WTC11 (cell line): ENCODE measurements at places on chromosomes 6 and 20. TPM values are rescaled to one million over a fixed set of nuclear protein-coding genes. Genes with fewer than 3 reads are reported as not detected.

DNA sequence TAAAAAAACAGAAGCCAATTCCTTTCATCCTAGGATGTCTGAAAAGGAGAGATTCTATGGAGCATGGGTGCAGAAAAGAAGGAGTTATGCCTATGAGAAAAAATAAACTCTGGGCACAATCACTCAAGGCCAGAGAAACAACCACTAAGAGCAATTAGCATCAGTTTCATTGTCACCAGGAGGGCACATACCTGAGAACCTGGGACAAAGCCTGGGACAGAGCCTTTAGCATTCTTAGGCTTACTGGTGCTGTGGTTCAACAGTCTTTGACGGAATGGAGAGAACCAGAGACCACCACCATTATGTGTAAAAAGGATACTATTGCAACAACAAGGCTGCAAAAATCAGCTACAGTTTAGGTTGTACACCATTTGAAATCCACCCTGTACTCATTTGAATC lies 29.4 kb upstream of the BCKDHB start:
- DNase-seq: no peak
- no peaks in the 10 kb centered on the region for H3K36me3 ChIP-seq
- no peaks in the 10 kb centered on the region for H3K27me3 ChIP-seq
- peaks cover 7% of the 10 kb centered on the region; the same call in 1 of the 2 replicates for H3K4me1 ChIP-seq

GRCh38 chr6:5053038-5053437 lies 32.1 kb upstream of the PPP1R3G start:
- no peak for DNase-seq
- peaks cover 4% of the 10 kb centered on the region for H3K27me3 ChIP-seq
- H3K36me3 ChIP-seq: peaks cover 20% of the 10 kb centered on the region
- no peak overlapping the region for H3K4me3 ChIP-seq

- no peak for DNase-seq
- peaks cover 13% of the 10 kb centered on the region for H3K4me1 ChIP-seq
- no peak overlapping the region for H3K27ac ChIP-seq
Measured at GRCh38 chr6:68774843-68775242, 139.8 kb downstream of the ADGRB3 start.

DNA sequence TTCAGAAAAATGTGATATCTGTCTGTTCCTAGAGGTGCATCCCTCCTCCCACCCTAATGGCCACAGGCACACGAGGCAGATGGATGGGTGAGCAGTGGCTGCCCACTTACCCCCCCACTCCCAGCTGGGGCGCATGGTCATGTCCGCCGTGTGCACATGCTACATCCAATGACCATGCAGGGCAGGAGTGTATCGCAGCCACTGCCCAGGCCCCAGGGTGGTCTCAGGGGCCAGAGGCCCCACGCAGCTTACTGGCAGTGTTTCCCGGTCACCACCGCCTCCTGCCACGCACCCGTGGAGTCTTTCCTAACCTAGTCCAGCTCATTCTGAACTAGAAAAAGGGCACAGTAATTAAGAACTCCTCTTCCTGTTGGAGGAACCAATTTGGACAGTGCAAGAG lies 11.7 kb upstream of the HTR1B start:
- H3K27ac ChIP-seq: no peak overlapping the region
- H3K36me3 ChIP-seq: peaks cover 14% of the 10 kb centered on the region
- peaks cover 39% of the 10 kb centered on the region for H3K4me1 ChIP-seq
- DNase-seq: no peak
- no peak overlapping the region for H3K4me3 ChIP-seq
- H3K27me3 ChIP-seq: no peaks in the 10 kb centered on the region

DNA sequence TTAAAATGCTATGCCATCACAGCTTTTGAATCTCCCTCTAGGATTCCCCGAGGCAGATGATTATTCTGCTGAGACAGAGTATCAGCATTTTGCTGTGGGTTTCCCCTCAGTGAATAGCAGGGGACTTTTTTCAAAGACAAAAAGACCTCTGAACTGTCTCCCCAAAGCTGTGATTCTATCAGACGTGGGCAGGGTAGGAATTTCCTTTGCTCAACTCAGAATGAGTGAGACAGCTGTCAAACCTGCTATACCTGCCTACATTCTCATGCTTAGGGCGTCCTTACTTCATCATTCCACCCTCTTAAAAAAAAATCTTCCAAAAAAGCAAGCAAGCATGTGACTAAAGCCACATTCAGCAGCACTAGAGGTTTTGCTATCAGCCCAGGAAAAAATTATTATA lies 147.6 kb upstream of the FAM83B start:
- no peak overlapping the region for H3K27ac ChIP-seq
- no peaks in the 10 kb centered on the region for H3K36me3 ChIP-seq
- H3K27me3 ChIP-seq: peaks cover 11% of the 10 kb centered on the region
- DNase-seq: no peak
- peaks cover 6% of the 10 kb centered on the region for H3K4me1 ChIP-seq
- no peak overlapping the region for H3K4me3 ChIP-seq

GRCh38 chr6:82413868-82414267 lies 50.3 kb downstream of the TPBG start:
- no peaks in the 10 kb centered on the region for H3K27me3 ChIP-seq
- no peak overlapping the region for H3K4me3 ChIP-seq
- no peak overlapping the region for H3K27ac ChIP-seq
- no peaks in the 10 kb centered on the region for H3K36me3 ChIP-seq
- H3K4me1 ChIP-seq: peaks cover 15% of the 10 kb centered on the region

- no peaks in the 10 kb centered on the region; the same call in 1 of the 2 replicates for H3K27me3 ChIP-seq
- no peak for DNase-seq
- H3K4me3 ChIP-seq: no peak overlapping the region
- peaks cover 4% of the 10 kb centered on the region; the same call in 1 of the 2 replicates for H3K36me3 ChIP-seq
Measured at GRCh38 chr20:24770628-24771541, 178.2 kb upstream of the CST7 start.

GRCh38 chr6:105862936-105863607 lies 223.1 kb upstream of the PRDM1 start:
- no peaks in the 10 kb centered on the region for H3K27me3 ChIP-seq
- H3K36me3 ChIP-seq: peaks cover 4% of the 10 kb centered on the region; the same call in 1 of the 2 replicates
- no peak for DNase-seq

GRCh38 chr20:63377951-63378381 lies 16.8 kb upstream of the CHRNA4 start:
- no peaks in the 10 kb centered on the region for H3K36me3 ChIP-seq
- no peak overlapping the region for H3K4me3 ChIP-seq
- no peak overlapping the region for H3K27ac ChIP-seq
- DNase-seq: no peak
- H3K4me1 ChIP-seq: peaks cover 13% of the 10 kb centered on the region
- H3K27me3 ChIP-seq: no peaks in the 10 kb centered on the region; the same call in 1 of the 2 replicates

GRCh38 chr6:26571592-26572296 lies 25.0 kb upstream of the ABT1 start:
- H3K4me1 ChIP-seq: peaks cover 16% of the 10 kb centered on the region
- DNase-seq: peak; percentile 70
- H3K27ac ChIP-seq: peak overlapping the region; percentile 93
- H3K27me3 ChIP-seq: peaks cover 4% of the 10 kb centered on the region
- peak overlapping the region; percentile 96 for H3K4me3 ChIP-seq

GRCh38 chr6:138541823-138542481 lies 42.7 kb upstream of the NHSL1 start:
- H3K27ac ChIP-seq: peak overlapping the region; percentile 16; the same call in 1 of the 2 replicates
- H3K27me3 ChIP-seq: no peaks in the 10 kb centered on the region
- H3K4me1 ChIP-seq: peaks cover 77% of the 10 kb centered on the region
- no peak for DNase-seq

- H3K36me3 ChIP-seq: peaks cover 4% of the 10 kb centered on the region
- H3K27ac ChIP-seq: no peak overlapping the region
- H3K4me3 ChIP-seq: no peak overlapping the region
- no peaks in the 10 kb centered on the region for H3K4me1 ChIP-seq
- no peaks in the 10 kb centered on the region for H3K27me3 ChIP-seq
Measured at GRCh38 chr20:6956574-6956973, 189.1 kb downstream of the BMP2 start.

DNA sequence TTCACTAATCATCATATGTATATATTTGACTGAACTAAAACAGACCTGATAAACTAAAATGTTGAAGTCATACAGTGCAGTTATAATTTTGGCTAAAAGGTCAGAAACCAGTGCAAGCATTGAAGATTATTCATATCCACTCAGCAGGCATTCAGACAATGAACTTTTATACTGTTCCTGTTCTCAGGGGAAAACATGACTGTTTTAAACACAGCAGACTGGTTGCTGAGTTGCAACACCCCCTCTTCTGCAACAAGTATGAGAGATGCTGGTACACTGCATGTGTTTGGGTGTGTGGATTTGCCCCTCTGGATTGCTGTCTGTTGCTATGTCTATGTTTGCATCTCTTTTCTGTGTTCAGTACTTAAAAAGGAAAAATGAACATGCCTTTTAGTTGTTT lies 206.8 kb downstream of the EYA4 start:
- H3K4me3 ChIP-seq: no peak overlapping the region
- H3K27ac ChIP-seq: no peak overlapping the region
- no peaks in the 10 kb centered on the region for H3K27me3 ChIP-seq
- DNase-seq: no peak

DNA sequence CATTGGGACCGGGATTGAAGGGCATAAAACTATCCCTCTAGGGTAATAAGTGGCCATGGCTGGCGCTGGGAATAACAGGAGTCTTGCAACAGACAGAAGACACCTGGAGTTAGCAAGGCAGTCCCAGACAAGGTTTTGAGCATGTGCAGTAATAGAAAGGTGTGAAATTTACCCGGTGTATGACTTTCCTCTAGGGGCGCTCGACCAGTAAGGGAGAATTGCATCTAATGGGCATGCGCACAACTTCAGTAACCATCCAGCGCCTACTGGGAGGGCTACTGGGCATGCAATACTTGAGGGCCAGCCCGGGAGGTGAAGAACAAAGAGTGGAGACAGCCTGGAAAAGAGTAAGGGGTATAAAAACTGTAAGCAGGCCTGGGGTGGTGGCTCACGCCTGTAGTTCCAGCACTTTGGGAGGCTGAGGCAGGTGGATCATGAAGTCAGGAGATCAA lies 32.7 kb downstream of the SERPINB6 start:
- peaks cover 10% of the 10 kb centered on the region for H3K36me3 ChIP-seq
- no peak overlapping the region for H3K4me3 ChIP-seq
- H3K27ac ChIP-seq: no peak overlapping the region
- peaks cover 19% of the 10 kb centered on the region for H3K4me1 ChIP-seq
- no peak for DNase-seq

DNA sequence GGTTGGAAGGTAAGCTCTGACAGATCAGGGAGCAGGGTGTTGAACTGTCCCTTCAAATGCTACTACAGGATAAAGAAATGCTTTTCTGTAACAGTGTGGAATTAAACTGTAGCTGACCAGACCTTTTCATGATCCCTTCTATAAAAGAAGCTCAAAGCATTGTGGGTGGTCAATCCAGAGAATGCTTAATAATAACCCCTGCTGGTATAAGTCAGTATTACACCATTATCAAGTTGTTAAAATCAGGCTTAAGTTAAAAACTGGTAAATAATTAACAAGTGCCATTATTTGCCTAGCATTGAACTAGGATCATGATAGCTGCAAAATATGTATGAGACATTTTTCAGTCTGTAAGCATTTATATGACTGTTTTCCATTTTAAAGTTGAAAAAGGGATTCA lies 468.9 kb downstream of the PKHD1 start:
- H3K27me3 ChIP-seq: no peaks in the 10 kb centered on the region
- DNase-seq: no peak
- no peaks in the 10 kb centered on the region for H3K36me3 ChIP-seq

DNA sequence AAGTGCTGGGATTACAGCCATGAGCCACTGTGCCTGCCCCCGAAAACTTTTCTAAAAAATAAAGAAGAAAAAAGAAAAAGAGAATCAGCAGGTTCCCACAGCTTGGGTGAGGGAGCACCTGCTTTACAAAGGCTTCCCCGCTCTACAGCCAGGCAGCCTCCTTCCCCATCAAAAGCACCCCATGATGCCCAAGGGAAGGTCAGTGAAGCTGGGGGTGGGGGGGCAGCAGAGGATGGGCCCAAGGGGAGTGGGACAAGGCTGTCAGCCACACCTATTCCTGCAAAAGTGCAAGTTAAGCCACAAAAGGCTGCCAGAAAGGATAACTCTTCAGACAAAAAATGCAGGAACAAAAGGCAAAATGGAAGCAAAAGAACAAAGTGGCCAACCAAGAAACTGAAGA lies 72.5 kb downstream of the FAM50B start:
- no peak for DNase-seq
- no peak overlapping the region for H3K27ac ChIP-seq
- peaks cover 43% of the 10 kb centered on the region for H3K4me1 ChIP-seq
- peaks cover 19% of the 10 kb centered on the region for H3K36me3 ChIP-seq
- H3K4me3 ChIP-seq: no peak overlapping the region

GRCh38 chr6:146028252-146028795 lies 538 bp upstream of the GRM1 start:
- peaks cover 55% of the 10 kb centered on the region for H3K27me3 ChIP-seq
- H3K27ac ChIP-seq: no peak overlapping the region
- H3K36me3 ChIP-seq: no peaks in the 10 kb centered on the region
- H3K4me1 ChIP-seq: peaks cover 20% of the 10 kb centered on the region

DNA sequence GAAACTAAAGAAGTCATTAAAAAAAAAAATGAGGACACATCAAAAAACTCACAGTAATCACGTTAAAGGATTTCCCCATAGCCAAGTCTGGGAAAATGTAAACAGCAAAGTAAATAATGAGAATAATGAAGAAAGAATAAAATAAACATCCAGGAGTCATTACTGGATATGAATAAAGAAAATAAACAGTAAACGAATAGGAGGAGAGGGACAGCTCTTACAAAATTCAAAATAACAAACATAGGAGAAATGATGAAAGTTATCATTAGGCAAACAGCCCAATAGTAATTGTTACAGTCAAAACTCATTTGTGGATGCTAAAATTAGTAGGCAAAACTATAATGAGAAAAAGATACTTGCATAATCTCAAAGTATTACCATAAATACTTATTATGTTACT lies 8.0 kb upstream of the UBD start:
- H3K27me3 ChIP-seq: peaks cover 15% of the 10 kb centered on the region
- DNase-seq: no peak
- no peak overlapping the region for H3K27ac ChIP-seq

GRCh38 chr20:33560026-33560425 lies 70.1 kb downstream of the CBFA2T2 start:
- peaks cover 4% of the 10 kb centered on the region for H3K36me3 ChIP-seq
- H3K27me3 ChIP-seq: peaks cover 15% of the 10 kb centered on the region
- no peak overlapping the region; the same call in 1 of the 2 replicates for H3K27ac ChIP-seq
- H3K4me1 ChIP-seq: peaks cover 17% of the 10 kb centered on the region
- DNase-seq: no peak

- peaks cover 11% of the 10 kb centered on the region for H3K36me3 ChIP-seq
- H3K27ac ChIP-seq: peak overlapping the region; percentile 88
- no peak for DNase-seq
- H3K27me3 ChIP-seq: peaks cover 15% of the 10 kb centered on the region
- peak overlapping the region; percentile 83 for H3K4me3 ChIP-seq
Measured at GRCh38 chr20:50151034-50151743, 2.3 kb downstream of the PEDS1 start.

BMP7 gene
- total RNA-seq: 39.1 to 40.7 TPM (median 40.0 TPM) in 3 replicates

FOXS1 gene
- total RNA-seq: not detected in 3 replicates

C6orf132 gene
- total RNA-seq: 38.1 to 52.6 TPM (median 38.2 TPM) in 3 replicates

MUCL3 gene
- total RNA-seq: 0.15 to 0.21 TPM (median 0.18 TPM) in 3 replicates

RAD21L1 gene
- total RNA-seq: 0.62 to 0.77 TPM (median 0.73 TPM) in 3 replicates

CST7 gene
- not detected in 3 replicates for total RNA-seq

FKBP1C gene
- 0.14 TPM in 2 of 3 replicates, not detected in the other for total RNA-seq

SYNDIG1 gene
- 5.0 to 6.4 TPM (median 6.0 TPM) in 3 replicates for total RNA-seq

THEMIS gene
- total RNA-seq: 0.39 TPM in 1 of 3 replicates, not detected in the others

ERVFRD-1 gene
- total RNA-seq: not detected in 3 replicates

PLCB1 gene
- 11.3 to 18.5 TPM (median 17.5 TPM) in 3 replicates for total RNA-seq

NHLRC1 gene
- 1.0 to 1.4 TPM (median 1.2 TPM) in 3 replicates for total RNA-seq
